NCI-H1417 (cell line): ENCODE measurements at places on chromosomes 1 and 21.

- no peak for DNase-seq
Observed at GRCh38 chr1:17308593-17308992, 596 bp downstream of the PADI4 start.

GRCh38 chr21:23307065-23307464 is 2300.2 kb downstream of the MRPL39 start:
- DNase-seq = no peak

DNA sequence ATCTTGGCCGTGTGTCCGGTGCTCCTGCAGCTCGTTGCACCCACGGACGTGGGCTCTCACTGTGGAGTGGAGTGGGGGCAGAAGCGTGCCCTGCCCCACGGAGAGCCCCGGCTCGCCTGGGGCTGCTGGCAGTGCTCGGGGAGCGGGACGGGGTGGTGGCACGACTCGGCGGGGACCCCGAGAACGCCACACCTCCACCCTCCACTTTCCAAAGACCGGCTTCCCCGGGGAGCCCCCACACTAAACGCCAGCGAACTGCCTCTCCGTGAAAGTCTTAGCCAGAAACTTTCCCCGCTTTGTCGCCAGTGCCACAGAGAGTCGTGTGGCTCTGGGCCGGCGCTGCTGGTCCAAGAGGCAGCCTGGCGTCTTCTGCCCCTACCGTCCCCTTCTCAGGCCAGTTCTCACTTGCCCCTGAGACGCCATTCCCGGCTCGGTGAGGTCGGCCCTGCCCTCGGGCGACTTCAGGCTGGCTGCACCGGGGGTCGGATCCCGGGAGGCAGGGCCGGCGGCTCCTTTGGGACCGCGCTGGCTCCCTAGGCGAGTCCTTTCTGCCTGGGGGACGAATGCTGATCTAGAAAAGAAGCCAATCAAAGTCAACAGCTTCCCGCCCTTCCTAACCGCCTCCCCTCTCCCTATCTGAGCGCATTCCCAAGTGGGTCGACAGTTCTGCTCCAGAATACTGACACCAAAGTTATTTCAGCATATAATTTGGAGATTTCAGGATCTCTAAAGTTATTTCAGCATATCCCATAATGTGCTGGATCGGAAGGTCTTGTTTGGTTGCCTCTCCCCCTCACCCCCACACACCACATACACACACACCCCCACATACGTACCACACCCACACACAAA is 2.6 kb upstream of the SAMD13 start:
- peak; percentile 49 for DNase-seq

DNA sequence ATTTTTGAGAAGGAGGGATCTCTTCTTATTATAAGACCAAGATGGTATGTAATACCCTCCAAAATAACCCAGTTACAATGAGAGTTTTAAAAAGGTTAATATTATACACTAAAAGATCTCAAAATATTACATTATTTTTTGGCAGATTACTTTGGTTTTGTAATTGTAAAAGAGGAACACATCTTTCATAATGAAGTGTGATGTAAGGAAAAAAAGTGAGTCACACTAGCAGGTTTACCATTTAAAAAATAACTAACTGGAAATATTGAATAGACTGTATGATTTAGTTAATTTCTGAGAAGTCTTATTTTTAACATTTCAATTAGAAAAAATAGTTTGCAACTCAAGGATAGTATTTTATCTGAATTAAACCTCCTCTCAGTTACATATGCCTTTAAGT is 1.1 kb downstream of the F5 start:
- no peak for DNase-seq

- DNase-seq = no peak
Observed at GRCh38 chr1:53073868-53074311, 11.9 kb downstream of the PODN start.

GRCh38 chr1:82762829-82763532 is 962.2 kb downstream of the ADGRL2 start:
- no peak for DNase-seq

- DNase-seq = no peak
Observed at GRCh38 chr1:67312615-67313014, 4.9 kb downstream of the IL12RB2 start.

- no peak for DNase-seq
Observed at GRCh38 chr1:114290341-114290740, 136.7 kb upstream of the SYT6 start.

DNA sequence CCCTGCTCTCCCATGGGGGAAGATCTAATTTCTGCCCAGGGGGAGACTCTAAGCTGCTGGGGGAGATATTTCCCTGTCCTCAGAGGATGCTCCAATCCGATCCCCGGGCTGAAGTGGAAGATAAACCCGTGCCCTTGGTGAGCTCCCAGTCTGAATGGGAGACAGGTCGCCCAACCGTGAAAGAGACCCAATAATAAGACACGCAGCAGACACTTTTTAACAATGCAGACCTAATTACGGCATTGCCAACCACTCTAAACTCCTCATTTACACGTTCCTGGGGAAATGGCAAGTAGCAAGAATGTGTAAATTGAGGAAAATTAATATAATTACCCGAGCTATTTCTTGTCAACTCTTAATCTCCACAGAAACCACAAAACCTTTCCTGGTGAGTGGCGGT is 48.7 kb upstream of the ACTL8 start:
- DNase-seq = peak; percentile 11

- DNase-seq = no peak
Observed at GRCh38 chr21:26888256-26888655, 43.0 kb upstream of the ADAMTS1 start.

DNA sequence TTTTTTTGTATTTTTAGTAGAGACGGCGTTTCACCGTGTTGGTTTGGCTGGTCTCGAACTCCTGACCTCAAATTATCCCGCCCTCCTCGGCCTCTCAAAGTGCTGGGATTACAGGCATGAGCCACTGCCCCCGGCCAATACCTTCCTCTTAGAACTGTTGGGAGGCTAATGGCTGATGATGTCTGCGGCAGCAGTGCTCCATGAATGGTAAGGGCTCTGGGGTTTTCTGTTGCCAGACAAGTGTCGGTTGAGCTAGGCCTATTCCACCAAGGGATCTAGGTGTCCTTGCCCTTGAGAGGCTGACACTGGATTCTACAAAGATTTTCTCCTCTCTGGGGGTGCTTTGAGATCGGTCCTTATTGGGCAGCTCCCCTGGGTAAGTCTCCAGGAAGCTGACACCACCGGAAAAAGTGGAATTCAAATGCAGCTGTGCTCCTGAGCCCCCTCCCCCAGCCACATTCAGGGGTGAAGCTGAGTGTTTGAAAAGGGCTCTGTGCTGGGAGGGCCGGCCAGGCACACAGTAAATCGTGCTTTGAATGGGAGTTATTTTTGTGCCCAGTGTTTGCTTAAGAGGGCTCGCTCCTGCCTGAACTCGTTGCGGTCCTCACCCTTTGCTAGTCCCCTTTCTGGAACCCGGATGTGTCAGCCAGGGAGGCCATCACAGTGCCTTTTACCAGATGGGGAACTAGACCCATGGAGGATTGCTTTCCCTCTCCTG is 5.2 kb downstream of the SOX13 start:
- DNase-seq = peak; percentile 97
